MCF 10A (cell line): ENCODE measurements at places on chromosomes 3 and 15.
A peak's percentile ranks its signal among the peaks of the same experiment; 100 is the strongest.

GRCh38 chr3:27993051-27993450 lies 248.4 kb upstream of the CMC1 start:
- no peak for DNase-seq

DNA sequence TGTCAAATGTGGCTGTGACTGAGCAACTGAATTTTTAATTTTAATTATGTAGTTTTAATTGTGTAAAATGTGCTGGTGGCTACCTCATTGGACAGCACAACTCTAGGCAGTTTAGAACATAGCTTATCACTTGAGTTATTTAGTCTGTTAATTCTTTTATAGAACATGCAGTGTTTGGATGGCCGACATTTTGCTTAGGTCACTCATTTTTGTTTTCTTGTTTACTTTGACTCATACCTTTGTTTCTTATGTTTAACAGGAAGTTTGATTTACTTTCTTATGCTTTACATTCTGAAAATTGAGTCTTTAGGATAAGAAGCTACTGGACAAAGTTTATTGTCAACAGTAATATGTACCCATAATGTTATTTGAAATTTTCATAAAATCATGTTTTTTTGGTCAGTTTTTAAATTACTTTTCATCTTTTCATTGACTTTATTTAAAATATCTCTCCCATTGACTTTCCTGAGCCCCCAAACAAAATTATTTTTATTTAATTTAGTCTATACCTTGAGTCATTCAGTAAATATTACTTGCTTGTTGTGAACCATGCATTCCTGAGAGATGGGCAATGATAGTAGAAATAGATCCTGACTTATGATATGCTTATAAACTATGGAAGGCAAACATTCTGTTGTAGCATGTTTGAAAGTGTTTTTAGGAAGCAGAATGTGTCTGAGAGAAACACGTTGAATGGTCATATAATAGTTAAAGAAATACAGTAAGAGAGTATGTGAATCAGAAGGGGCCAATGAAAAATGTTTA lies 60.6 kb downstream of the TCF12 start:
- DNase-seq: peak; percentile 6

DNA sequence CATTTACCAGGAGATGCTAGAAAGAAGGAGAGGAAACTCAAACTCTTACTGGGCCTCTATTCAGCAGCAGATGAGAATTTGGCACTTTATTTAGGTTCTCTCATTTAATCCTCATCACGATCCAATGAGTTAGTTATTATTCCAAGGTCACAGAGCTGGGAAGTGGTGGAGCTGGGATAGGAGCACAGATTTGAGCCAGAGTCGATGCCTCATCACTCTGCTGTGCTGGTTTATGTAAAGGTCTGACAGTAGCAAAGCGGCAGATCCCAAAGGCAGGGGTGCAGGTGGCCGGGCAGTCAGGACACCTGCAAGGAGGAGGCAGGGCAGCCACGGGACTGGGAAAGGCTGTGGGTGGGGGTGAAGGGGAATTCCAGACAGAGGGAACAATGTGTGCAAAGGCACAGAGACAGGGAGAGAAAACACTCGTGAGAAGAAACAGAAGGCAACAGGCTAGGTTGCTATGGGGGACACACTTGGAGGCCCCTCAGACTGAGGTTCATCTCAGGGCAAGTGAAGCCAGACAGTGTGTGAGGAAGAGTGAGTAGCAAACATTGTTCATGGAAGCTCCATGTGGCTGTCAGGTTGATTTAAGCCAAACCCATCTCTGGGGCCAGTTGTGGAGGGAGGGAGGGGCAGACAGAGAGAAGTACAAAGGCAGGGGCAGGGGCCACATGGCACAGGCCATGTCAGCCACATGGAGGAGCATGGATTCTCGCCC lies 26.8 kb downstream of the RAB6B start:
- no peak for DNase-seq

- DNase-seq: no peak
Observed at GRCh38 chr3:158273656-158274055, 163.8 kb downstream of the RSRC1 start.

GRCh38 chr3:65627062-65627461 lies 411.7 kb downstream of the MAGI1 start:
- peak; percentile 21 for DNase-seq

GRCh38 chr3:61610316-61610715 lies 48.9 kb downstream of the PTPRG start:
- DNase-seq: no peak
